Left colon (tissue), 2 donors: ENCODE measurements at places on chromosomes 3 and 15. TPM values are rescaled to one million over a fixed set of nuclear protein-coding genes. Genes with fewer than 3 reads are reported as not detected.
A peak's percentile ranks its signal among the peaks of the same experiment; 100 is the strongest.

DNA sequence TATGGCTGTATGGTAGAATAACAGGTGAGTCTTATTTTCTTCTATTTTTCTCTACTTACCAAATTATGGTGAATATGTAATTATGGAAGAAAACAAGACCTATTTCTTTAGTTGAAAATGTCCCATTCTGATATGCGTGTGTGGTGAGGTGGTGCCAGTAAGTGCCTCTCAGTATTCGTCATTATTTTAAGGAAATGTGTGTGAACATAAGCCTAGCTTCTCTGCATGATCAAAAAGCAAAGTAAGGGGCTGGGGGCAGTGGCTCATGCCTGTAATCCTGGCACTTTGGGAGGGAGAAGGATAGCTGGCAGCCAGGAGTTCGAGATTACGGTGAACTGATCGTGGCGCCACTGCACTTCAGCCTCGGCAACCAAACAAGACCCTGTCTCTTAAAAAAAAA, 26.0 kb downstream of the LARS2 start:
- no peak for DNase-seq

DNA sequence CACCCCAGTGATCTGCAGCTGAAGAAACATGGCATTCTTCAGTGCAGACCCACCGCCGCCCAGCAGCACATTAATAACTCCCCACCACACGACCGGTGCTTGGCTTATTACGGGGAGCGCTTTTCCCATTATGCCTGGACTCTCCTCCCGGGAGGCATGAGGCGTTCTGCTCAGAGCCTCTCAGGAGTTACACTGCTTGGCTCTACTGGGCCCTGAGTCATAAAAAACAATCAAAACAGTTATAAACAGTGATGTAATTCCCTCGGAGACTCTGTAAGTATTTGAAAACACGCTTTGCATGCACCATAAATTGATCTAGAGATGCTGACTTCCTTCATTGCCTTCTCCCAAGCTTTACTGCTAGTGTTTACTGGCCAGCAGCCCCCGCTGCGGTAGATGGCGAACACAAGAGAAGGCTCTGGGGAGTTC, 77.1 kb upstream of the SNRPA1 start:
- no peak for DNase-seq

DNA sequence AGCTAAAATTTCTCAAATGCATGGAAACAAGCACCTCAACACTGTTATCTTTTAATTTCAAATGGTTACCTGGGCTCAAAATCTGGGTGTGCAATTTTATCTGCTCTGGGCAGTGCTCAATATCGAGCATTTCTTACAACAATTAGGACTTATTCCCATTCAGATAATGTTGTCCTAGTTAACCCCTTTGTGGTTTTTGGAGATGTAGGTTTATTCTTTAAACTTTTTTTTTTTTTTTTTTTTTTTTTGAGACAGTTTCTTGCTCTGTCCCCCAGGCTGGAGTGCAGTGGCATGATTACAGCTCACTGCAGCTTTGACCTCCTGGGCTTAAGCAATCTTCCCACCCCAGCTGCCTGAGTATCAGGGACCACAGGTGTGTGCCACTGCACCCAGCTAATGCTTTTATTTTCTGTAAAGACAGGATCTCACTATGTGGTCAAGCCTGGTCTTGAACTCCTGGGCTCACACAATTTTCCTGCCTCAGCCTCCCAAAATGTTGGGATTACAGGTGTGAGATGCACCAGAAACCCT, 4.4 kb upstream of the ATP2C1 start:
- no peak for DNase-seq

- peak; percentile 23 for DNase-seq
Observed at GRCh38 chr3:36991923-36992805, 767 bp downstream of the EPM2AIP1 start.

- DNase-seq = peak; percentile 17
Observed at GRCh38 chr3:186526256-186526606, 17.9 kb downstream of the CRYGS start.

DNA sequence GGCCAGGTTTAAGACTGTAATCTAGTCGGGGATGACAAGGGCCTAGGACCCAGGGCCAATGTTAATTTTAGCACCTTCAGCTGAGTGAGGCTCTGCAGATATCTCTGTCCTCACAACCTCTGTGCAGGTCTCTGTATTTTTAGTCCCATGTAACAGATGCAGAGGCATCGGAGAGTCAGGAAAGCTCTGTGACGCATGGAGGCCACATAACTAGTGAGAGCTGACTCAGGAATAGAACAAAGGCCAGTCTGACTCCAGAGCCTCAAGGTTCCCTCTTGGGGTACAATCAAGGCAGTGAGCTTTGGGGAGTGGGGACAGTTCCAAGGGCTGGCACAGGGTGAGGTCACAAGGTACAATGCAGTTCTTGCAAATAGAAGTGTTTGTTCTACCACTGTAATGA, 31.0 kb downstream of the FSTL1 start:
- no peak for DNase-seq

GRCh38 chr15:86591994-86592735, 512.5 kb downstream of the AGBL1 start:
- DNase-seq = no peak

GRCh38 chr3:30646181-30646876, 39.9 kb downstream of the TGFBR2 start:
- no peak for DNase-seq

- DNase-seq = no peak
Observed at GRCh38 chr3:114362815-114363214, 69.0 kb downstream of the TIGIT start.

- no peak for DNase-seq
Observed at GRCh38 chr3:114451051-114451451, 157.2 kb downstream of the TIGIT start.

- DNase-seq = no peak
Observed at GRCh38 chr15:48334260-48334659, 3.0 kb downstream of the DUT start.

DNA sequence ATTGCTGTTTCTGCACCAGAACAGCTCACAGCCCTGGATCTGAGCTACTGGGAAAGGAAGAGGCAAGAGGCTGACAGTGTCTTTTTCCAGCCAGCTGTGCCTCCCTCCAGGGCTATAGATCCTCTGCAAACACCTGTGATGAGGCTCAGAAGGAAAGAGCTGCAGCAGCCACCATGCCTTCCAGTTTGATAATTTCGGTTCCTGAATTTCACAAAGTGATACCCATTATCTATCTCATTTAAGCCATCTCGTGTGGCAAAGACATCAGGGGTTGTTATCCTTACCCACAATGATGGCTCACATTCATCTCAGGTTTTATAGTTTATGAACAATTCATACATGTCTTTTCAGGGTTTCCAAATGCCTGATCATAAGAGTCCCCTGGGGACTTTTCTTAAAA, 1.8 kb upstream of the LARP6 start:
- no peak for DNase-seq

DNA sequence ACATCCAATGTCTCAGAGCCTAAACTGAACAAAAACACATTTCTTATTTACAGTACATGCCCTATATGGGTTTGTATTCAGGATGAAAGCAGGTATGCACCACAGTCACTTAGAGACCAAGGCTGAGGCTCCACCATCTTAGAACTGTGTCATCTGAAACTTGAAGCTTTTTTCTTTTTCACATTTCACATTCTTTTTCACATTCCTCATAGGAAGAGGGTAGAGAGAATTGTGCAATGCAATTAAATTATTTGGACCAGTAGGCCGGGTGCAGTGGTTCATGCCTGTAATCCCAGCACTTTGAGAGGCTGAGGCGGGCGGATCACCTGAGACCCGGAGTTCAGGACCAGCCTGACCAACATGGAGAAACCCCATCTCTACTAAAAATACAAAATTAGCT, 591.0 kb downstream of the MECOM start:
- DNase-seq = no peak

DNA sequence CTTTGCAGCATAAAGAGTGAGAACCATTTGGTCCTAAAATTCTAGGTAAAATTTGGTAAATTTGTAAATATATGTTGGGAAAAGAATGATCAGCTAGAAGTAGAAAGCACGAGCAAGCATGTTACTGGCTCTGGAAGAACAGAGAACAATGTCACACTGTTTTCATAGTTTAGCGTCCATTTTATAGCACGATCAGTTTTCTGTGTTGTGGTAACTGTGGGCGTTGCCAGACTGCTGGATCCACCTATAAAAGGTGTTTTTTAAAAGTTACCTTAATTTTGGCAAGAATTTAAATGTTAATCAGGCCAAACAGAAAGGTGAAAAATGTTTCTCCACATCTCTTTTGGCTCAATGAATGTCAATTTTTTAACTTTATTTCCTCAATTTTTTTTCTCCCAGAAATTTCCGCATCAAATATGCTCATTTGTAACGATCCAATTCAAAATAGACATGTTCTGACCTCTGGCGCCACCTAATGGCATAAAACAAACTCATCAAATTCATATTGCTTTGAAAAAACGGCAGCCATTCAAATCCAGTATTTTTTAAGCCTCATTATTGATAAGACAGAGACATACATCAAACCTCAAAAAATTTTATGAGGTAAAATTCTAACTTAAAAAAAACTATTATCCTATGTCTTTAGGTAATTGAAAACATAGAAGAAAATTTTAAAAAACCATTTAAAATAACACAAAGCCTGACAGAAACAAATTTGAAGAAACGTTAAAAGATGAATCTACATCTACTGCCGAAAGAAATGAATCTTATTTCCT, 5.5 kb upstream of the GP5 start:
- DNase-seq = peak; percentile 44

DNA sequence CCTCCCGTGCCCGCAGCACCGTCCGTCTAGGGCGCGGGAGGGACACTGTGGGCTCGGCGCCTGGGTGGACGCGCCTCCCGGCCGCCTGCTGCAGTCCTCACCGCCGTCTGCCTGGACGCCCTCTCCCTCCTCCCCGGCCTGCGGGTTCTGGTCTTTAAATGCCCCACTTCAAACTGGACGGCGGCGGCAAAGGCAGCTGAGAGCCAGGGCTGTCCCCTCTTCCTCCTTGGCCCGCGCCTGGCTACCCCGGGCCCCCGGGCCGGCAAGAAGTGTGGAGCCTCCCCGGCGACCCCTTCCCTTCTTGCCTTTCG, 426 bp downstream of the CBLB start:
- peak; percentile 48 for DNase-seq

DNA sequence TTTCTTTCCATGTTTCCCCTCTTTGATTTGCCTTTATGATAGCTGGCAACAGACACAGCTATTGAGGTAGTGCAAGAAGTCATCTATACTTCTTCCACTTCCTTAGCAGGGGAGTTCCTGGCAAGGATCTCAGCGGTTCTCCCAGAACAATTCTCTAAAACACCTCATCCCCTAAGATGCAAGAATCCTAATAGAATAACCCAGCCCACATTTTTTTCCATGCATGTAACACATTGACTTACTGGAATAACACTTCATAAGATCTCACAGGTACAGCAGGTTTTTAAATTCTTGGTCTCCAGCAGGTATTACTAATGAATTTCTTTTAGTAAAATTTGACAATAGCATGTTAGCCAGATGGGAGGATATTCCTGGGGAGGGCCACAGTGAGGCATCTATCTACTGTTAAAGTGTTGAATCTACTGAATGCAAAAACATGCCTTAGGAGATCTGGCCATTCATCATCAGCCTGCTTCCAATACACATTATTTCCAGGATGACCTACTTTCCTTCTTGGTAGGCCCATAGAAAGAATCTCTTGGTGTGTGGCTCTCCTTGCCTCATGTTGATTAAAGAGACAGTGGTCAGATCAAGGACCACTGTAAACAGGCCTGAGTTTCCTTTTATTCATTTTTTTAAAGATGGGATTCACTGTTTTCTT, 78.5 kb downstream of the RAD18 start:
- DNase-seq = no peak

DNA sequence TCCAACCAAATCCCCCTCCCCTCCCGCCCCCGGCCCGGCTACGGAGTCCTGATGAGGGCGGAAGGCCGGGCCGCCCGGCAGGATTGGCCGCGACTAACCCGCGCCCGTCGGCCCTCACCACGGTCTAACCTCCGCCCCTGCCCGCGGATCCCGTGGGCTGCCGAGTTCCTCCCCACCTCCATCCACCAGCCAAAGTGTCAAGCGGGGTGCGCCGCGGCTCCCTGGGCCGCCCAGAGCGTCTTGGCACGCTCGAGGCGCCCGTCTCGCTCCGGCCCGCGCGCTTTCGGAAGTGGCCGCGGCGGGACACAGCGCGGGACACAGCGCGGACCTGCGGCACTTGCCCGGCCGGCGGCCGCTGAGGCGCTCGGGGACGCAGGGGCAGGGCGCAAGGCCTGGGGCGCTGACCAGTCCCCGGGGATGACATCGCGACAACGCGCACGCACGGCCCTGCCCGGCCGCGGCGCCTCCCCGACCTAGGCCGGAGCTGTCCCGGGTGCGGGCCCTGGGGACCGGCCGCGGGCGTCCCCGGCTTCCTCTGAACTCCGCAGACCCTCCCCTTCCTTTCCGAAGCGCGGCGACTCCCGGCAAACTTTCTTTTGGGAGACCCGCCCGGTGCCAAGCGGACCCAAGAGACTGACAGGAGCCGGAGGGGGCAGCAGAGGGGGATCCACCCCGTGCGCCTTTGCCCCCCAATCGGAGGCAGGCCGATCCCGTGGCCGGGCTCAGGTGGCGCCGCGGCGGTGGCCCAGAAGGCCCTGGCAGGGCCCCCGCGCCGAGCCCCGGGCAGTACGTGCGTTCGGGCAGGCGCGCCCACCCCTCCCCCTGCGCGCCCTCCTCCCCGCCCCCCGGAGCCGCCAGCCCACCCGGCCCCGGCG, 112.8 kb upstream of the ICE2 start:
- DNase-seq = peak; percentile 44

- DNase-seq = no peak
Observed at GRCh38 chr15:65994832-65995231, 125.5 kb downstream of the RAB11A start.

GRCh38 chr15:63231706-63232105, 42.3 kb downstream of the RAB8B start:
- DNase-seq = no peak

GRCh38 chr3:54376142-54376807, 253.9 kb downstream of the CACNA2D3 start:
- no peak for DNase-seq

- DNase-seq = no peak
Observed at GRCh38 chr3:126852511-126852910, 130.4 kb upstream of the PLXNA1 start.

- DNase-seq = no peak
Observed at GRCh38 chr15:45849136-45849535, 214.3 kb downstream of the SQOR start.

- no peak for DNase-seq
Observed at GRCh38 chr15:99454941-99455788, 110.6 kb upstream of the MEF2A start.

- DNase-seq = no peak
Observed at GRCh38 chr15:84082739-84083138, 152.8 kb upstream of the GOLGA6L4 start.

GRCh38 chr15:38612159-38612863, 47.7 kb upstream of the RASGRP1 start:
- no peak for DNase-seq

CISH gene
- 14.4 TPM for total RNA-seq

YEATS2 gene
- 15.0 TPM for total RNA-seq

PARP16 gene
- total RNA-seq = 7.6 TPM

TPM1 gene
- total RNA-seq = 607 TPM

CPA3 gene
- total RNA-seq = 1.9 TPM

CYP1A1 gene
- total RNA-seq = 0.82 TPM

PTPN23 gene
- 43.4 TPM for total RNA-seq
